Thoracic aorta (tissue), 2 donors: ENCODE measurements at places on chromosomes 13 and 19. TPM values are rescaled to one million over a fixed set of nuclear protein-coding genes. Genes with fewer than 3 reads are reported as not detected.

The PSG3 gene
- total RNA-seq: not detected

DNA sequence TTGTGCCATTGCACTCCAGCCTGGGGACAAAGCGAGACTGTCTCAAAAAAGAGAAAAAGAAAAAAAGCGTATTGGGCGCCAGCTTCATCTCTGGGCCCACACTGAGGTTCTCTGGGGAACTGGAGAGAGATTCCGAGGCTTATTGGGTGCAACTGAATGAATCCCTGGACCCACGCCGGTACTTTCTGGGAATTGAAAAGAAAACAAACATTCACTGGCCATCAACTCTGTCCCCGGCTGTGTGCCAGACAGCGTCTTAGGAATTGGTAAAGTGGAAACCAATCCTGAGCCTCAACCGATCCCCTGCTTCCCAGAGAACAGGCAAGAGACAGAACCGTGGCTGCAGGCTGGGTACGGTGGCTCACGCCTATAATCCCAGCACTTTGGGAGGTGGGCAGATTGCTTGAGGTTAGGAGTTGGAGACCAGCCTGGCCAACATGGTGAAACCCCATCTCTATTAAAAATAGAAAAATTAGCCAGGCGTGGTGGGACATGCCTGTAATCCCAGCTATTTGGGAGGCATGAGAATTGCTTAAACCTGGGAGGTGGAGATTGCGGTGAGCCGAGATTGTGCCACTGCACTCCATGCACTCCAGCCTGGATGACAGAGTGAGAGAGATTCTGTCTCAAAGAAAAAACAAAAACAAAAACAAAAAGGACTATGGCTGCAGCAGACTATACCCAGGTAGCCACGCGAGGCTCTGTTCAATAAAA lies 8.6 kb downstream of the ANO8 start:
- peak; percentile 68 for DNase-seq

DNA sequence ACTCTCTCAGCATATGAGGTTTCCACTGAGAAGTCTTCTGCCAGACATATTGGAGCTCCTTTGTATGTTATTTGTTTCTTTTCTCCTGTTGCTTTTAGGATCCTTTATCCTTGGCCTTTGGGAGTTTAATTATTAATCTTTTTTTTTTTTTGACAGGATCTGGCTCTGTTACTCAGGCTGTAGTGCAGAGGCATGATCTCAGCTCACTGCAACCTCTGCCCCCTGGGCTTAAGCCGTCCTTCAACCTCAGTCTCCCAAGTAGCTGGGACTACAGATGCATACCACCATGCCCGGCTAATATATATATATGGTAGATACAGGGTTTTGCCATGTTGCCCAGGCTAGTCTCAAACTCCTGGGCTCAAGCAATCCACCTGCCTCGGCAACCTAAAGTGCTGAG lies 6.6 kb upstream of the CYP4F3 start:
- no peak for DNase-seq

GRCh38 chr13:74977498-74977897 lies 504.5 kb downstream of the TBC1D4 start:
- no peak for DNase-seq

DNA sequence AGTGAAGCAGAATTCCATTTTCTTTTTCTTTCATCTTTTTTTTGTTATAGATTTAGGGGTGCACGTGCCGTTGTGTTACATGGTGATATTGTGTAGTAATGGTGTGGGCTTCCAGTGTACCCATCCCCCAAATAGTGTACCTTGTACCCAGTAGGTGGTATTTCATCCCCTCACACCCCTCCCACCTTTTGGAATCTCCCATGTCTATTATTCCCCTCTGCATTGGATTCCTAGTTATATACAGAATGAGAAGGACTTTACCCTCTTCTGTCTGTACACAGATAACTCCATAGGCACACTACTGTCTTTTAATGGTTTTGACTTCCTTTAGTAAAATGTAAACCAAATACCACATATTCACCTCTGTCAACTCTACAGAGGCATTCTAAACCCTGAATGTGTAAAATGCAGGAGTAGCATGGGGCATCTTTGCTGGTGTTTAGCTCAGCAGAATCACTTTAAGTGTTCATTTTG lies 28.0 kb downstream of the FRY start:
- no peak for DNase-seq
